ENCODE measurements at places on chromosomes 6 and 20.
A peak's percentile ranks its signal among the peaks of the same experiment; 100 is the strongest.

- no peak for DNase-seq
Observed at GRCh38 chr6:142857233-142857761, 87.7 kb downstream of the HIVEP2 start.

- no peak for DNase-seq
Observed at GRCh38 chr6:55913228-55914195, 38.1 kb upstream of the BMP5 start.

GRCh38 chr20:3659492-3660261, 3.5 kb downstream of the GFRA4 start:
- no peak for DNase-seq

DNA sequence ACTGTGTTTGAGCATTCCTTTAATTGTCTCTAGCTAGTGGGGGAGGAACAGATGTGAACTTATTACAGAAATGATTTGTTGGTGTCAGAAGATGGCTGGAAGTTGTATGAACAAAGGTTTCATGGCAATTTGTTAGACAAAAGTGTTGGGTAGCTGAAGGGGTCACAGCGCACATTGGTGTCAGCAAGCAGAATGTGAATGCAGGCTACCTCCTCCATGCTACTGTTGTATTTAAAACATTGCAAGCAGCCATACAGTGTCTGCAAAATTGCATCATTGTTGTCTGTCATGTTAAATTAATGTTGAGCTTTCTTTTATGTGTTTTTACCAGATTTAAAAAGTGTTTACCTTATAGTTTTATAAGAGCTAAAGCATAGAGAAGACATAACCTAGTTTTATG, 6.2 kb downstream of the LRRC1 start:
- no peak for DNase-seq

- no peak for DNase-seq
Observed at GRCh38 chr6:28424163-28424562, 19.1 kb downstream of the ZSCAN23 start.

DNA sequence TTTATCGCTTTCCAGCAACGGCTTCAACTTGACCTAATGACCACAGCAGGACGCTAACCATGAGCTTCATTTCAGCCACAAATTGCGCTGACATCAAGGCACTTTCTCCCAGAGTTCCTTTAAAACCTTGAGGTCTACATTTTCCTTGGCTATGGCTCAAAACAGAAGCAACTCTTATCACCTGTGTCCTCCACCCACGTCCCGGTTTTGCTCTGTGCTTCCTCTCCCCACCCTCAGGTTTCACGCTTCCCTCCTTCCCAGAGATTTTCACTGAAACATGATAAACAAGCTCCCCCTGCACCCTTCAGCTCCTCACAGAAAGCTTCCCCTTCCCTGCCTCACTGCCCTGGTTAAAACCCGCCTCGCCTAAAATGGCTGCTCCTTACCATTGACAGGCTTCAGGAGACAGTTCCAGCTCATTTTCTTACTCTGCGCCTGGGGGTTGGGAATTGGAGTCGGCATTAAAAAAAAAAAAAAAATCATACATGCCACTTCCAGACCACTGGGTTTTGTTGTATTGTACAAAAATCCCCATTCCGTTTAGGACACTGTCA, 229.5 kb downstream of the UBE3D start:
- DNase-seq: no peak

- no peak for DNase-seq
Observed at GRCh38 chr20:11372876-11373790, 544.6 kb upstream of the BTBD3 start.

GRCh38 chr20:52985687-52986086, 13.5 kb downstream of the TSHZ2 start:
- no peak for DNase-seq

DNA sequence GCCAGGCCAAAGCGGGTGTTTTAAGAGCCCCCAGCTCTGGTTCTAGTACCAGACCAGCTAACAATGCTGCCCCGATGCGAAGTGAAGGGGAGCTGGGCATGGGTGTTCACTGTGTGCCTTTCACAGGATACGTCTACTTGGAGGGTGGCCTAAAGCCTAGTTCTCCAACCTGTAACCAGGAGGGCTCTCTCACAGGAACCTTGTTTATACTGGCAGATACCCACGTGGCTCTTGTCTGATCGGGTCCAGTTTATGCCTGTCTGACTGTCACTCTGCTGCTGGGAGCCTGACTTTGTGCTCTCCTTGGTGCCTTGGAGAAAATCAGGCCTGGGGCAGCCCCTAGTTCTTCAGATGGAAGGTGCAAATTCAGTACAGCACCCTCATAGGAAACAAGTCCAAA, 60.2 kb upstream of the RNF144B start:
- no peak for DNase-seq

- no peak for DNase-seq
Observed at GRCh38 chr6:120869397-120869796, 464.9 kb downstream of the TBC1D32 start.

- DNase-seq: no peak
Observed at GRCh38 chr6:165662041-165662748, 846 bp downstream of the PDE10A start.

DNA sequence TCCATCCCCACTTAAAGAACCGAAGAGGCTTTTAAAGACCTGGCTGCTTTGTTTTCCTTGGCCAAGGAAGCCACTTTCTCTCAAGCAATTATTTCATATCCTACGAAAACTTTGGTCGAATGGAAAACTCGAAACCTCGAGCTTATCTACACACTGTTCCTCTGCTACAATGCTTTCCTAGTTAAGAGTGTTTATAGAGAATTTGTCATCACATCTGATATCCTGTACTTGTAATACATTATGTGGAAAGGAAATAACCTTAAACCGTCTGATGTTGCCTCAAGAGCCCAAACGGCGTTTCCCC, 28.1 kb downstream of the TFAP2B start:
- no peak for DNase-seq

DNA sequence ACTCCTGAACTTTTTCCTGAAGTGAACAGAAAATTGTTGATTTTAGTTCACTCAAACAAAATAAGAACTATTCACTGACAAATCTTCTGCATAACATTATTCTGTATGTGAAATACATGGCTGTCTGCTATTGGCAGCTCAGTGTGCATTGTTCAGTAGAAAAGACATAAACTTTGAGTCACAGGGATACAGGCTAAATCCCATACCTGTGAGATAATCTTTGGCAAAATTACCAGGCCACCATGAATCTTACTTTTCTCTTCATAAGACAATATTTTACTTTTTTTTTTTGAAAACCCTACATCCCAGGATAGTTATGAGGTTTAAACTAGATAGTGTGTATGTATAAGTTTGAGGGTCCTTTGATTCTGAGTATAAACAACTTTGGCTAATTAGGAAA, 224.8 kb downstream of the GRM1 start:
- DNase-seq: no peak

DNA sequence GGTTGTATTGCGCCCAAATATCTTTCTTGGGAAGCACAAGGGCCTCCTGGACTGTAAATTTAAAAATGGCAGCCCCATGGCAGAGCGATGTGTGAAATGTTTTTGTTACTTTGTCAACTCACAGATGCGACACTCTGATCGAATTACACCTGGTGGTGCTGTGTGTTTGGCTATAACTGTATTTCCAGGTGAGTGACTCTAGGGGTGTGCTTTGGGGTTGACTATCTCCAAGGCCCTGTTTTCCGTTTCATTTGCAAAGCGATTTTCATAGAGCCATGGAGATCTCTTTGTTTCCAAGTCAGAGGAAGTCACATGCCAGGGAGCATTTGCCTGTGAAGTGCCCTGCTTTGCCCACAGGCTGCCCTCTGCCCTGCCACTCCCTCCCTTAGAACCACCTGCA, 93.5 kb downstream of the CDC5L start:
- no peak for DNase-seq

DNA sequence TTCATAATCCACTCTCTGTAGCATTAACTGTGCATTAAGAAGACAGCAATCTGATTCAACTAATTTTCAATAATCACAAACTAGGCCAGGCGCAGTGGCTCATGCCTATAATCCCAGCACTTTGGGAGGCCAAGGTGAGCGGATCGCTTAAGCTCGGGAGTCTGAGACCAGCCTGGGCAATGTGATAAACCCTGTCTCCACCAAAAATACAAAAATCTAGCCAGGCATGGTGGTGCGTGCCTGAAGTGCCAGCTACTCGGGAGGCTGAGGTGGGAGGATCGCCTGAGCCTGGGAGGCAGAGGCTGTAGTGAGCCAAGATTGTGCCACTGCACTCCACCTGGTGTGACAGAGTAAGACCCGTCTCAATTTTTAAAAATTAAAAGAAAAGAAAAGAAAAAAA, 29.5 kb downstream of the SERPINB9 start:
- DNase-seq: no peak

- no peak for DNase-seq
Observed at GRCh38 chr6:129476810-129477209, 233.2 kb downstream of the ARHGAP18 start.

DNA sequence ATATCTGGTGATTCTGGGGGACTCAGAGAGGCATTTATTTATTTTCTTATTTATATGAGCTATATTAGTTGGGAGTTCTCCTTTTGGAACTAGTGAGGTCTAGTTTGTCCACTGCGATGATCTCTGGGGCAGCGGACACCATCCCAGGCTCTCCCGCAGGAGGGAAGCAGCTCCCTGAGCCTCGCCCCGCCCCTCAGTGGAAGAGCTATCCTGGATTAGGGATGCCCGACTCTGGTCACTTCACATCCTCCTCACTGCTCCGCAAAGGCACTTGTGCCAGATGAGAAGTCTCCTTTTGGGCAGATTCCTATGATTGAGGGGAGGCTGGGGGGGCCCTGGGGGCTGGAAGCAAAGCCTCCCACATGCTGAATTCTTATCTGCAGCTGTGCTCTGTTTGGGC, 3.6 kb upstream of the MAS1 start:
- no peak for DNase-seq

- no peak for DNase-seq
Observed at GRCh38 chr20:49323622-49324238, 45.9 kb upstream of the ZNFX1 start.

GRCh38 chr6:75943381-75943780, 129.1 kb downstream of the IMPG1 start:
- no peak for DNase-seq

DNA sequence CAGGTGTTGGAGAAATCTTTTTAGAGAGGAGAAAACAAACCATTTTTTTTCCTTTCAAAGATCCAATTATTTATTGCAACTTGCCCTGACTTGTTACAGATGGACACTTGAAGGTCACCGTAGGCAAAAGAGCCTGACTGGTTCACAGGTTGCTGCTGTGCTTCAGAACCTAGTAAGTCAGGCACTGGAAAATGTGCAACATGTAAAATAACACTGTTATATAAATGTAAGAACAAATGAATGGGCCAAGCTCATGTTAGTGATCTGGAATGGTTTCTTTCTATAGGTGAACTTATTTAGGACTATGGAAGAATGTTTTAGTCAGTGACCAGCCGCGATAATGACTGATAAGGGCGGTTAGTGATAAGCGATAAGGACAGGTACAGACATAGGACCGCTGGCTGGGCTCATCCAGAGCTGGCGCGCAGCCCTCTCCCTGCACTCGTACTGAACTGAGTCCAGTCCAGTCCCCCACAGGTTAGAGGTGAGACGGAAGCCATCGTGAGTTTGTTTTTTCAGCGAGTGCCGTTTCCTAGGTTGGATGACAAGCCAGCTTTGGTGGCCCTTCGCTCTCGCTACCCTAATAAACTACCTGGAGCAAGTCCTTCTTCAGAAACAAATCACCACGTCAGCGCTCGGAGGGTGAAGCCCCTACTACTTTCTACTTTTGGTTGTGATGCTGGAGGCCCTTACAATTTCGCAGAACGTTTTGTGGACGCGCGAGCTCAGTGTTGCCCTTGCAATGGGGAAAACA, 94.4 kb upstream of the PRDM1 start:
- no peak for DNase-seq

DNA sequence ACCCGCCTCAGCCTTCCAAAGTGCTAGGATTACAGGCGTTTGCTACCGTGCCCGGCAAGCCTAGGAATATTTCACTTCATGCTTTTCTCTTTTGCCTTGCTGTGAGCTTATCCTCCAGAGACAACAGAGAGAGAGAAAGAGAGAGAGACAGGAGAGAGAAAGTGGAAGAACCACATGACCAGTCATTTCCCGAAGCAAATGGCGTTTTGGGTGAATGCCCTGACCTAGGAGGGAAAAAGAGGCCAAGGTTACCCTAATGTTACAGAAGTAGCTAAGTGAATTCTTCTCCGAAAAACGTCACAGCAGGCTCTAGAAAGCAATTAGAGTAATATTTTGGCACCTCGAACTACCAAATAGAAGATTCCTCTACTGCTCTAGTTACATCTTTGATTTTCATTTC, 9.1 kb downstream of the SGK1 start:
- DNase-seq: no peak

DNA sequence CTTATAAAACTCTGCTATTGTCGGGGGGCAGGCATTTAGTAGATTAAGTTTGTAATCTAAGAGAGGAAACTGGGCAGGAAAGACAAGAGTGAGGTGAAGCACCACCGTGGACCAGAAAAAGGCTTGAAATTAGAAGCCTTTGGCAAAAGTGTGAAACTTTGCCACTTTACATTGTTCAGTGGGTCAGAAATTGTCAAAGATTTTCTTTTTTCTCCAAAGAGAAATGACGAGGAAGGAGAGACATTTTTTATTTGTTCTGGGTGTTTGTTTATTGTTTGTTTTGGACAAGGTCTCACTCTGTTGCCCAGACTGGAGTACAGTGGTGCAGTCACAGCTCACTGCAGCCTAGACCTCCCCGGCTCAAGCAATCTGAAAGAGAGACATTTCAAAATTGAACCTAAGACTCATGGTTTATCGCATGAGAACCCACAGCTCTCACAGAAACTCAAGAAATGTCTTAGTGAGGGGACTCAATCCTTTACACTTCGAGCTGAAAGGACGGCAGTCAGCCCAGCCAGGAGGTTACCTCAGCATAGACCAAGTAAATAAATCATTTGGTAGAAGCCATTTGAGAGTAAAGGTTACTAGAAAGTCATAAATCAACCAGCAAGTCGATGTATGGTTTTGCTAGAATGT, 262.8 kb upstream of the TAB2 start:
- DNase-seq: no peak

- DNase-seq: peak; percentile 11
Observed at GRCh38 chr20:15951658-15952057, 621.6 kb downstream of the KIF16B start.

- DNase-seq: no peak
Observed at GRCh38 chr20:34639755-34640222, 37.1 kb downstream of the PIGU start.

DNA sequence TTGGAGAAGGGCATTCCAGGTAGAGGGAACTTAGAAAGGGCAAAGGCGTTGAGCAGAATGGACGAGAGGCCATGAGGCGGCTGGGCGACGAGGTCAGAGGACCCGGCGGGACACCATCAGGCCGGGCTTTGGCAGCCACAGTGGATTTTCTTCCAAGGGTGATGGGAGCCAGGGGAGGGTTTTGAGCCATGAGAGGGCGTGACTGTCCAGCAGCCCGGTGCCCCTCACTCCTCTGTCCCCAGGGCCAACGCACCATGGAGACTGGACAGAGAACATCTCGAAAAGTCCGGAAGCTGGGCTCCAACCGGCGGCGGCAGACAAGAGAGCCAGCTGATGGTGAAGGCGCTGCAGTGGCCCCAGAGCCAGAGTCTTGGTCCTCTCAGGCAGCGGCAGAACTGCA, 6.4 kb downstream of the RAB44 start:
- no peak for DNase-seq

DNA sequence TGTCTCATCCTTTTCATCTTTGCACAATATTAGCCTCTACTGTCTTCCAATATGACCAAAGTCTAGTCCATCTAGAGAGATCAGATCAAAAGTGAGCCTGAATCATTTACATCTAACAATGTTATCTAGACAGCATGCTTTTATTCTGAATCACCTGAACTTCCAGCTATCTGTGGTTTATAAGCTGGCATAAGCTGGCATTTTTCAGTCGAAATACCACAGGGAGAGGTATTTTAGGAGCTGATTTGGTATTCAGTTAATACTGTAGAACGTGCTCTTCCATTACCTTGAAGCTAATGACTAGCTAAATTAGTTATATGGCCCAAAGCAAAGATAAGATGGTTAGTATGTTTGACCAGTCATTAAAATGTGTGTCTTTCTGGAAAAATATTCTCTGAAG, 188.3 kb upstream of the AGPAT4 start:
- peak; percentile 28 for DNase-seq
